Heart left ventricle (tissue), 16 donors: ENCODE measurements at places on chromosomes 12 and 14. TPM values are rescaled to one million over a fixed set of nuclear protein-coding genes. Genes with fewer than 3 reads are reported as not detected.

- H3K27me3 ChIP-seq, result no peaks in the 10 kb centered on the region
- H3K4me3 ChIP-seq, result no peak overlapping the region
- no peaks in the 10 kb centered on the region for H3K4me1 ChIP-seq
- H3K36me3 ChIP-seq, result peaks cover 77% of the 10 kb centered on the region
- H3K27ac ChIP-seq, result peak overlapping the region; percentile 54
Measured at GRCh38 chr14:39303115-39303514, 69.4 kb downstream of the MIA2 start.

- no peak for DNase-seq
- no peaks in the 10 kb centered on the region for H3K36me3 ChIP-seq
- no peak overlapping the region for H3K27ac ChIP-seq
- H3K4me1 ChIP-seq, result no peaks in the 10 kb centered on the region
- H3K27me3 ChIP-seq, result no peaks in the 10 kb centered on the region
Measured at GRCh38 chr12:125151284-125151683, 86.0 kb downstream of the AACS start.

PTPRO gene
- total RNA-seq, result 4.2 TPM

- H3K27me3 ChIP-seq, result no peaks in the 10 kb centered on the region
- no peaks in the 10 kb centered on the region for H3K4me1 ChIP-seq
Measured at GRCh38 chr14:56008150-56008549, 110.1 kb upstream of the PELI2 start.

DNA sequence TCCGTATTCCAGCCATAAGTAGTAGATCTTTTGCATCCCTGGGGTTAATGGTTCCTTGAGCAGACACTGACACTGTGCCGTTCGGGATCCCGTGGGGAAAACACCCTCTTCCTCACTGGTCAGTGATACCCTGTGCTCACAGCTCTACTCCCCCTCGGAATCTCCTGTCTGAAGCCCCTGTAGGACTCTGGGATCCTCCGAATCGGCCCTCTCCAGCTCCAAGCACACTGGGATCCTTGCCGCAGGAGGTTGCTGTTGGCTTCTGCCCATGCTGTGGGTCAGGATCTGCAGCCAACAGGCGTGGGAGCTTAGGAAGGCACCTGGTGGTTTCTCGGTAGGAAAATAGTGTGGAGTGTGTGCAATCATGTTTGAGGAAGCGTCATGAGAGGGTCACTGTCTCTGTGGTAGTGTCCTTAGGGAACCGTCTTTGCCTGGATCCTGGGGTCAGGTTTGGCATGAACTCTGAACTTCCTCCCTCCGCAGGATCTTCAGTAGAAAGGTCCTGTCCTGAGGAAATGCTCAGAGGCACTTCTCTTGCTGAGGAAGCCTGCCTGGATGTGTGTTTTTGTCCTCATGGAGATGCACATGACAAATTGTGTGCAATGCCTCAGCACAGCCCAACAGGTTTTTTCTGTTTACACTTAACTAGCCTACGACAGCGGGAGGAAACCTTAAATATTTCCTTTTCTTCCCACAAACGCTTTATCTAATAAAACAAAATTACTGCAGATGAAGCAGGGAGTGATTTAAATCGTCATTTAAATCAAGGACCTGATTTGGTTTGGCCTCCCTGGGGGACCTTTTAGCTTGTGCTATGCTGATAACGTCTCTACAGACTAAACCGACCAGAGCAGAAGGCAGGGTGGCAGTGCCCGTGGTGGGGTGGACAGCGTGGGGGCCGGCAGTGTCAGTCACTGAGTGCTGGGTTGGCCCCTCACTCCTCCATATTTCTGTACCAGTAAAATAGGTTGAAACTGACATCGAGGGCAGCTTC lies 18.7 kb downstream of the FBXL14 start:
- H3K36me3 ChIP-seq, result no peaks in the 10 kb centered on the region
- H3K27ac ChIP-seq, result no peak overlapping the region
- H3K4me3 ChIP-seq, result peak overlapping the region; percentile 32
- no peak for DNase-seq
- peaks cover 28% of the 10 kb centered on the region for H3K4me1 ChIP-seq

- no peaks in the 10 kb centered on the region for H3K27me3 ChIP-seq
- H3K27ac ChIP-seq, result no peak overlapping the region
- no peak for DNase-seq
- peaks cover 28% of the 10 kb centered on the region for H3K4me1 ChIP-seq
- peaks cover 8% of the 10 kb centered on the region for H3K36me3 ChIP-seq
- no peak overlapping the region for H3K4me3 ChIP-seq
Measured at GRCh38 chr12:95857799-95858198, 953 bp upstream of the SNRPF start.

- H3K4me1 ChIP-seq, result peaks cover 13% of the 10 kb centered on the region
- H3K27ac ChIP-seq, result no peak overlapping the region
- no peak for DNase-seq
- H3K27me3 ChIP-seq, result no peaks in the 10 kb centered on the region
Measured at GRCh38 chr14:102231476-102232347, 73.3 kb downstream of the MOK start.

PTHLH gene
- total RNA-seq, result 1.1 TPM

LRFN5 gene
- 0.70 TPM for total RNA-seq

KRT3 gene
- total RNA-seq, result not detected

TAS2R19 gene
- 0.88 TPM for total RNA-seq

SERPINA5 gene
- total RNA-seq, result 4.5 TPM

DNA sequence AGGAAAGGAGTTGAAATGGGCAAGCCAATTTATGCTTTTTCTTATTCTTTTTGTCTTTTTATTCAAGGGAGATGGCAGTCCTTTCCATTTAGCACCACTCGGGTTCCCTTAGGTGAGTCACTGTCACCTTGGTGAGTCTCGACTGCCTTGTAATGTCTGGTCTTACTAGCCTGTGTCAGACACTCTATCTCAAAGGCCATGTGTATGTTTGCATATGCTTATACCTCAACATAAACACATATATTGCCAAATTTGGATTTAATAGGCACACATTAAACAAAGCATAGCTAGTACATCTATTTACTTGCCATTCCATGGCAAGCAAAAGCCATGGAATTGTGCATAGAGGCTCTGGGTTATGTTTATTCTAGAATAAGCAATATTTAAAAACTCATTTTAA lies 624.9 kb upstream of the FOXG1 start:
- H3K27ac ChIP-seq, result no peak overlapping the region
- H3K4me1 ChIP-seq, result no peaks in the 10 kb centered on the region
- no peaks in the 10 kb centered on the region for H3K36me3 ChIP-seq

- DNase-seq, result peak; percentile 46
- H3K27me3 ChIP-seq, result no peaks in the 10 kb centered on the region
- no peaks in the 10 kb centered on the region for H3K36me3 ChIP-seq
- peak overlapping the region; percentile 90 for H3K27ac ChIP-seq
- peaks cover 11% of the 10 kb centered on the region for H3K4me1 ChIP-seq
Measured at GRCh38 chr12:51951843-51952722, 584 bp downstream of the ACVR1B start.

INHBE gene
- 0.64 TPM for total RNA-seq

DNA sequence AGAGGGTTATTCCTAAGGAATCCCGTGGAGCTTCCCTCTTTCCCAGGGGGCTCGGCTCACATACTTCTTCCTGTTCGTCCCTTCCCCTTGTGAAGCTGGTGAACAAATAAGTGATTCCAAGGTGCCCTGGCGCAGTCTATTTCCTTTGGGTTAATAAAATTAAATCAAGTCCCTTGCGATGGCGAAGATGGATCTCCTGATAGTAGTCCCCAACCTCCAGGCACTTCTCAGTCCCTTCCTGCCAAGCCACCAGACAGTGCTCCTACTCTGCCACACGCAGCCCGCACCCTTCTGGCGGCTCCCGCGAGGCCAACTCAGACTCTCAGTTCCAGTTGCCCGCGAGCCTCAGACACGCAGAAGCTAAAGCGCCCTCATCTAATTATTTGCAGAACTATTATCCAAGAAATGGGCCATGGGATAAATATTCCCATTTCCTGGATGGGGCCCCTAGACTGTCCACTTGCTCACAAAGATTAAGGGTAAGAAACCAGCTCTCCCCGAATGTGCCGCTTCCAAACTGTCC lies 2.4 kb upstream of the SIX6 start:
- no peaks in the 10 kb centered on the region for H3K36me3 ChIP-seq
- H3K4me1 ChIP-seq, result peaks cover 5% of the 10 kb centered on the region
- no peak overlapping the region for H3K4me3 ChIP-seq
- no peak for DNase-seq
- peaks cover 80% of the 10 kb centered on the region for H3K27me3 ChIP-seq

DNA sequence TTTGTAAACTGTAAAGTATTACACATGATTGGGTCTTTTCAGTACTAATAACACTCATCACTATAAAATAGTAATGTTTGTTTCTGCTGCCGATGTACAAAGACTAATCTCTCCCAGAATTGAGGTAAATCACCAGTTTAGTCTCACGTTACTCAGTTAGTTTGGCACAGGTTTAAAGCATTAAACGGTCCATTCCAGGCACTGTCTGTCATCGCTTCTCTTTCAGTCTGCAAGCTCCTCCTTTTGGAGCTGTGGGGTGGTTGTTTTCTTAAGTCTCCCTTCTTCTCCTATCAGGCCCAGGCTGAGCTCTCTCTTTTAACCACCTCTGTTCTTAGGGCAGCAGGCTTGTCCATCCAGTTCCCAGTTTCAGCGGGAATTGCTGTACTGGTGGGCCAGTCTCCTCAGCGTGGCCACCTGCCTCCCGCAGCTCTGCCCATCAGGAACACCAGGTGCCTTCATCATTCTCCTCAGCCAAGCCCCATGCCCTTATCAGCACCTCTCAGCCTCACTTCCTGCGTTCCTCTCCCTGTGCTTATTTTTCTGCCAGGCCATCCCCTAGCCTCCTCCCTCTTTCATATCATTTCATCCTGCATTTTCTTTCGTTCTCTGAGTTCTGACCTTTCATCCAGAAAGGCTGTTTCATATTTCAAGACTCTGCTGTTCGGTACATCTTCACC lies 149.0 kb downstream of the TGFB3 start:
- no peak for DNase-seq
- H3K36me3 ChIP-seq, result no peaks in the 10 kb centered on the region
- H3K27ac ChIP-seq, result peak overlapping the region; percentile 54
- no peaks in the 10 kb centered on the region for H3K27me3 ChIP-seq
- H3K4me1 ChIP-seq, result peaks cover 28% of the 10 kb centered on the region

ZDHHC22 gene
- total RNA-seq, result not detected

- DNase-seq, result no peak
- no peaks in the 10 kb centered on the region for H3K36me3 ChIP-seq
- no peaks in the 10 kb centered on the region for H3K4me1 ChIP-seq
- H3K27me3 ChIP-seq, result no peaks in the 10 kb centered on the region
Measured at GRCh38 chr14:71597955-71598660, 334.1 kb upstream of the RGS6 start.

- no peaks in the 10 kb centered on the region for H3K27me3 ChIP-seq
- no peak for DNase-seq
- H3K27ac ChIP-seq, result no peak overlapping the region
Measured at GRCh38 chr12:83404521-83404920, 717.8 kb downstream of the TMTC2 start.

GRCh38 chr14:105349992-105350391 lies 35.4 kb downstream of the PACS2 start:
- no peaks in the 10 kb centered on the region for H3K27me3 ChIP-seq
- H3K27ac ChIP-seq, result no peak overlapping the region
- no peak overlapping the region for H3K4me3 ChIP-seq

DNA sequence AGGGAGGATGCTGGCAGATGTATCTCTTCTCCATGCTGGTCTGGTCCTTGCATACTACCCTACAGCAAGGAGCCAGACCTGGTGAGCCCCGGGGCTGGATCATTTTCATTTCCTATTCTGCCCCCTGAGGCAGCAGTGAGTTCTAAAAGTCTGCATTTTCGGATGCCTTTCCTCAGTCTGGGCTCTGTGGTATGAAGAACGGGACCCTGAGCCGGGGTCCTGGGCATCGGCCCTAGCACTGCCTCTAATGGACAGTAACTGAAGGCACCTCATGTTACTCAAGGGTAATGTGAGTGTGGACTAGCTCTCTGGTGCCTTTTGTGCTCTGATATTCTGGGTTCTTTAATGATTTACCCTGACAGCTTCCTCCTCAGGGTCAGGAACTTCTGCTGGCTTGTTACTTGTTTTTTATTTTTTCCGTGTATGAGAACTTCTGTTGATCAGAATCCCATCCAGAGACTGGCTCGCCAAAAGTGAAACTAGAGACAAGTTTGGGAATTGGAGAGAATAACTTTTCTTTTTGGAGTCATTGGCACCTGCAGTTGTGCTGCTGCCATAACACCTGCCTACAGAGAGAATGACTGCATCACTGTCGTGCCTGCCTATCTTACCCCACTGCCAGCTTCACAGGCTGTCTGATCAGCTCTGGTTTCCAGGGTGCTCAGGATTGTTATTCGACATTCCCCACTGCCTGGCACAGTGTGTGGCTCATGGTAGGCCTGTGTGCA lies 62.3 kb downstream of the SUSD6 start:
- no peaks in the 10 kb centered on the region for H3K36me3 ChIP-seq
- H3K4me1 ChIP-seq, result peaks cover 74% of the 10 kb centered on the region
- peak overlapping the region; percentile 79 for H3K27ac ChIP-seq
- DNase-seq, result peak; percentile 31
- no peak overlapping the region for H3K4me3 ChIP-seq
- no peaks in the 10 kb centered on the region for H3K27me3 ChIP-seq

AQP6 gene
- total RNA-seq, result not detected

- peaks cover 14% of the 10 kb centered on the region for H3K4me1 ChIP-seq
- H3K27ac ChIP-seq, result no peak overlapping the region
- H3K4me3 ChIP-seq, result no peak overlapping the region
- DNase-seq, result no peak
Measured at GRCh38 chr14:35346738-35347322, 54.6 kb downstream of the PSMA6 start.

DNA sequence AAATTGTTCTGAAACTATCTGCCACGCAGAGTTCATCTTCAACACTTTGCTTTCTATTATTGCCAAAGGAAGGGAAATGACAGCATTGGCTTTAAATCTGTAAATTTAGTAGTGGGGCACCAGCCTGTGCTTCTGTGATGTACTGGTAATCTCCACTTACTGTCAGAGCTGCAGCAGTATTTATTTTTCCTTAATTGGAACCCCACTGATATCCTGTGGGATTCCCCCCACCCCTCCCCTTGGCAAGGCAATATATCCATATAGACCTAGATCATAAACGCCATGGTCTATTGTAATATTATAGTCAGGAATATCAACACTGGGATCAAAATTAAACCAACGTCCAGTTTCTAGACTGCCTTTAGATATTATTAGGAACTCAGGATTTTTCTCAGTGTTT lies 96.7 kb downstream of the RMST start:
- no peaks in the 10 kb centered on the region for H3K27me3 ChIP-seq
- no peak overlapping the region for H3K27ac ChIP-seq
- no peak overlapping the region for H3K4me3 ChIP-seq
- H3K4me1 ChIP-seq, result no peaks in the 10 kb centered on the region
- no peak for DNase-seq
- no peaks in the 10 kb centered on the region for H3K36me3 ChIP-seq

DNA sequence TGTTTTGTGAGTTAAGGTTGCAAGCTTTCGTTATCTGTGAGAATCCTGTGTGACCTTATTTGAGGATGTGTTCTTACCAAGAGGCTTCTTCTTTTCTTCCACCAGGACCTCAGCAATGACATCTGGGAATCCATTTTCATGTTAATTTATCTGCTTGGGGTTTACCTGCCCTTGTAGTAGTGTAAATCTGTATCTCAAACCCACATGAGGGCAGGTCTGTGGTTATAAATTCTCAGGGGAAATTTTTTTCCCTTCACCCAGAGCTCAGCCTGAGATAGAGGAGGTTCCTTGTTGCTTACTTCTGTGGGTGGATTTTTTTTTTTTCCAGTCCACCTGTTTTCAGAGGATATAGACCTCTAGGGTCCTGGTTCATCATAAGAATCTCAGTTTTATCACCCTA lies 70.8 kb downstream of the AKAP6 start:
- H3K4me1 ChIP-seq, result peaks cover 11% of the 10 kb centered on the region
- DNase-seq, result no peak
- no peak overlapping the region for H3K4me3 ChIP-seq
- H3K36me3 ChIP-seq, result no peaks in the 10 kb centered on the region
- no peaks in the 10 kb centered on the region for H3K27me3 ChIP-seq

ACTR6 gene
- total RNA-seq, result 8.9 TPM

DNAI7 gene
- total RNA-seq, result 0.36 TPM

FGFR1OP2 gene
- total RNA-seq, result 54.9 TPM
